ENCODE measurements at places on chromosomes 4 and X. TPM values are rescaled to one million over a fixed set of nuclear protein-coding genes. Genes with fewer than 3 reads are reported as not detected.
A peak's percentile ranks its signal among the peaks of the same experiment; 100 is the strongest.

Gene AMBN
- not detected for total RNA-seq

Gene GUCY1A1
- 0.45 TPM for total RNA-seq

Gene CLNK
- not detected for total RNA-seq

DNA sequence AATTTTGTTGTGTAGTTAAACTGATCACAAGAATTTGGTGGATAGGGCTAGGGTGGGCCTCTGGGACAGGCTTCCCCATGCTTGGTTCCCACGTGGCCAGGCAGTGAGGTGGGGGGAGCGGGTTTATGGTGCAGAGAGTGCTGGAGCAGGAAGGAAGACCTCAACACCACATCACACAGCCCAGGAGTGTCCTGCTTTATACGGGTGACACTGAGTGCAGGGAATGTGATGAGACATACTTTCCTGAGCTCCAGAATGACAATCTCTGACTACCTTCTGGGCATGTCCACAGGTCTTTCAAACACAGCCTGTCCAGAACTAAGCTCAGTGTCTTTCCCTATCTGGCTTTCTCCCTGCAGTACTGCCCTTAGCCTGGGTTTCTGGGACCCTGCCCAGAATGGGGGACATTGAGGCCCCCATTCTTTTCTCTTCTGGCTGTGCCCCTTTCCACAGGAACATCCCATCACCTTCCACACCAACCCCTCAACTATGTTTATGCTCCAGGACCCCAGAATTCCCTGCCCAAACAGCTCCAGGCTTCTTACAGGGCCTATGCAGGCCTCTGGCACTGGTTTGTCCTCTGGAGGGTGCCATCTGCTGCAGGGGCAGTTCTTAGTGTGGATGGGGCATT, 36.5 kb upstream of the RASL11B start:
- no peak overlapping the region for H3K4me3 ChIP-seq
- no peaks in the 10 kb centered on the region for H3K36me3 ChIP-seq
- no peak for DNase-seq
- no peaks in the 10 kb centered on the region for H3K27me3 ChIP-seq
- peaks cover 21% of the 10 kb centered on the region for H3K4me1 ChIP-seq
- H3K27ac ChIP-seq: peak overlapping the region; percentile 73

- no peak overlapping the region for H3K27ac ChIP-seq
- no peaks in the 10 kb centered on the region for H3K36me3 ChIP-seq
- peaks cover 8% of the 10 kb centered on the region for H3K27me3 ChIP-seq
- no peak overlapping the region for H3K4me3 ChIP-seq
Measured at GRCh38 chr4:2396781-2397368, 21.6 kb downstream of the ZFYVE28 start.

DNA sequence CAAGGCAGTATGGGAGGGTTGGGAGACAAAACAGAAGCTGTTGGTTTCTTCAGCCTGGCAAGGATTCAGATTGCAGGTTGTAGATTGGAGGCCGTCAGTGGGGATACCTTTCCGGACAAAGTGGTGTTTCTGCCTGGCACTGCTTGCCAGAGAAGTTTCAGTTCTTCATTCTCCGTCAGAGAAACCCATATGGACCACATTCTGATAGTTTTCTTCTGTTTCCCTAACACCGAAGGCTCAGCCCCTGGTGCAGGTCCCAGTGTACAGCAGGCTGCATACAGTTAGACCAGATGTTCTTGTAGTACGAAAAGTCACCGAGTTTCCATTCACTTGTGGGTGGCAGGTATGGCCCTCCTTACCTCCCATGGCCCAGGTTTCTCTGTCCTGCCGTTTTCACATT, 107.3 kb downstream of the PTTG2 start:
- H3K36me3 ChIP-seq: no peaks in the 10 kb centered on the region
- no peak overlapping the region for H3K27ac ChIP-seq
- H3K4me1 ChIP-seq: peaks cover 6% of the 10 kb centered on the region
- no peak for DNase-seq
- no peak overlapping the region for H3K4me3 ChIP-seq
- H3K27me3 ChIP-seq: no peaks in the 10 kb centered on the region

DNA sequence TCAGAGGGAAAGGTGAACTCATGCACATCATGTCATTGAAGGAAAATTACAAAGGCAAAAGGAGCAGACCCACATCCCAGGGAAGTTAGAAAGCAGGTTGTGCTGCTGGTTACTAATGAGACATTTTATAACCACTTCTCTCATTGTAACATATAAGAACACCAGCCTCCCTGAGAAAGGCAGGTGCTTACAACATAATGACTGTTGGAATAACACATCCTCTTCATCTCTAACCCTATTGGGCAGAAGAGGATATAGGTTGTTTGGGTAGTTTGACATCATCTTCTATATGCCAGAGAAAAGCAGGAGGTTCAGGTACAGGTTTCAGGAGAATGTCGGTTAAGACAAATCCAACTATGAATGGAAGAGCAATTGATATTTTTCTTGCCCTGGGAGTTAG, 77.6 kb downstream of the MAOA start:
- no peaks in the 10 kb centered on the region for H3K27me3 ChIP-seq
- no peak overlapping the region for H3K27ac ChIP-seq
- no peak for DNase-seq

GRCh38 chrX:106951230-106951629, 31.0 kb downstream of the CLDN2 start:
- H3K36me3 ChIP-seq: no peaks in the 10 kb centered on the region
- H3K4me1 ChIP-seq: no peaks in the 10 kb centered on the region
- no peak overlapping the region for H3K4me3 ChIP-seq
- H3K27ac ChIP-seq: no peak overlapping the region
- H3K27me3 ChIP-seq: no peaks in the 10 kb centered on the region
